ENCODE measurements at places on chromosomes 16 and 17.
A peak's percentile ranks its signal among the peaks of the same experiment; 100 is the strongest.

DNA sequence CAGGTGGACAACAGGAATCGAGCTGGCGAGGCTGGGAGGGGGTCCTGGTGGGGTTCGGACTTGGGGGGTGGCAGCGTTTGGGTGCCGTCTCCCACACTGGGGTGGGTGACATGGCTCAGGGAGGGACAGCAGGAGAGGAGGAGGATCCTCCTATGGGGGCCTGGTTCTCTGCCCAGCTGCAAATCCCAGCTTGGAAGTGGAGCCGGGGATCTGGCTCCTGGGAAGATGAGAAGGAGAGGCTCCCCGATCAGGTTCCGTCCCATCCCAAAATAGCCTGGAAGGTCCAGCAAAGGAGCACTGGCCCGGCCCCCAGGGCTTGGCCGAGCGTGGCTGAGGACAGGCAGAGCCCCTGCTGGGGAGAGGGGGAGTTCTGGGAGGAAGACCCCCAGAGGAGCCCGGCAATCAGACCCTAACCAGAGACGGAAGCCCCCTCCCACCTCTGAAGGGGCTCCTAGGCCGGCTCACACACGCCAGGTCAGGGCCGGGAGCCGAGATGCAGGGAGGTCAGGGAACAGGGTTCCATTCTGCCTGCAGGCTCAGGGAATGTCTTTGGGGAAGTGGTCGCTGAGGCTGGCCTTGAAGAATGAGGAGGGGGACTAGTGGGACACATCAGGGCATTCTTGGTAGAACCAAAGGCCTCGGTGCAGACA, 143.7 kb downstream of the ENGASE start:
- no peak for DNase-seq

DNA sequence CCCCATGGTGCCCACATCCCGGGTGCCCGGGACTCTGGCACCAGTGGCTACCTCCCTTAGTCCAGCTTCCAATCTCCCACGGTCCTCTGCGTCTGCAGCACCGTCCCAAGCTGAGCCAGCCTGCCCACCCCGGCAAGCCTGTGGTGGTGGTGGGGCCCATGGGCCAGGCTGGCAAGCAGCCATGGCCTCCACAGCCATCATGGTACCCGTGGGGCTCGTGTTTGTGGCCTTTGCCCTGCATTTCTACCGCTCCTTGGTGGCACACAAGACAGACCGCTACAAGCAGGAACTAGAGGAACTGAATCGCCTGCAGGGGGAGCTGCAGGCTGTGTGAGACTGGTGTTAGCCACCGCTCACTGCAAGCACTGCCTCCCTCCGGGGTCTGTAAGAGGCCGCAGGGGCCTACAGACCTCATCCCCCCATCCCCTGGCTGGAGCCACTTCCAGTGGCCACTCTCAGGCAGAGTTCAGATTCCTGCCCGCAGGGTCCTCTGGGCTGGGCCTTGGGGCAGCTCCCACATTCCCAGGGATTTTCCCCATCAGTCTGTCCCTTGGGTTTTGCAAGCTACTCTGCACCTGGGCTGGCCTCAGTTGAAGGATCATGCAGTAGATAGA, 3.9 kb upstream of the SETD1A start:
- DNase-seq, result peak; percentile 88

DNA sequence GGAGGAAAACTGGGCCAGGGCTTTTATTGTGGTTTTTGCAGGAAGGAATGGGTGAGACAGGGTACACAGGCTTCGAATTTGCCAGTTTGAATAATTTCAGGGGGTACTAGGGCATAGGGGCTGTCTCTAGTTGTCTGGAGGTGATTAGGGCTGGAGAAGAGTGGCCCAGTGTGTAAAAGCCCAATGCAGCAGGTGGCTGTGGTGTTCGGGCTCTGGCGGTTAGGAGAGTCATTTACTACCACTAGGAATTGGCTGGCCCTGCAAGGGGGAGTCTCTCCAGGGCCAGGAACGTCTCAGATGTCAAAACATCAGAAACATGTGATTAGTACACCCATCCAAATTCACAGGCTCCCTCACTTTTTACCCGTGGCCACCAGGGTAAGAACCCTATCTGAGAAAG, 50.3 kb downstream of the GINS3 start:
- no peak for DNase-seq

GRCh38 chr16:73002866-73003265, 45.1 kb downstream of the ZFHX3 start:
- no peak for DNase-seq

DNA sequence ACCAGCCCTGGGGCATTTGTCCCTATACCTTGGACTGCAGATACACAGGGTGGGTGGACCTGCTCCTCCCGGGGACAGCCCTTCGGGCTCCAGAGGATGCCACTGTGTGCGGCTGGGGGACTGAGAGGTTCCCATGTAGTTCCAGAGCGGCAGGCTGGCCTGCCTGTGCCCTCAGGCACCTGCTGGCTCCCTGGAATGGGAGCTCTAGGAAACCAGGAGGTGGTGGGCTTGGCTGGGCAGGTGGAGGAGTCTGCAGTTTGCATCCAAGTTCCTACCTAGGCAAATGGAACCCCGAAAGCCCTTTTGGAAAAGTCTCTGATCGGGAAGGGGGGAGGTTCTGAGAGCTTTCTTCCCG, 982 bp downstream of the DBNDD1 start:
- no peak for DNase-seq

GRCh38 chr16:52318302-52319009, 228.5 kb downstream of the TOX3 start:
- DNase-seq, result no peak

- DNase-seq, result no peak
These were observed 6.9 kb upstream of the UTP6 start for GRCh38 chr17:31908386-31908785.

DNA sequence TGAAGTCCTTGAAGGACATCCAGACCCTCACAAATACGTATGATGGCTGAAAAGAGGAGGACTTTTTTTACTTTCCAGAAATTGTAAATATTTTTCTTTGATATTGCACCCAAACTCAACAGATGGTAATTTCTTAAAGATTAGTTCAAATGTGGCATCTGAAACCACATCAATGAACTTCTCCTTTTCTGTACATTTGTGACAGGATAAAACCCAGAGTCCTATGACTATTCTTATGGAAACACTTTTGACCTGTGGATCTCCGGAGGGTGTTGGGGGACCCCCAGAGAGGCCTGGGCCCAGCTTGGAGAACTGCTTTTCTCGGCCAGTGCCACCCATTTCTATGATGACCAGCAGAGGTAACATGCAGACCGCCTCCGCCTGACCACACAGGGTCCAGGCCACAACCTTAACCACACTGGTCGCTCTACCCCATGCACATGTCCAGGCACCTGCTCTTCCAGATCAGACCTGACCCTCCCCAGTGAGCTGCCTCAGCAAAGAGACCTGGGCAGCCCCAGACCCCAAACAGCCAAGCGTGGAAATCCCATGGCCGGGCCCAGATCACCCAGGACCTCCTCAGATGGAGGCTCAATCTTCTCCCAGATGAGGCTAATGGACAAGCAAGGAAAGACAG, 22.7 kb downstream of the RPH3AL start:
- no peak for DNase-seq

DNA sequence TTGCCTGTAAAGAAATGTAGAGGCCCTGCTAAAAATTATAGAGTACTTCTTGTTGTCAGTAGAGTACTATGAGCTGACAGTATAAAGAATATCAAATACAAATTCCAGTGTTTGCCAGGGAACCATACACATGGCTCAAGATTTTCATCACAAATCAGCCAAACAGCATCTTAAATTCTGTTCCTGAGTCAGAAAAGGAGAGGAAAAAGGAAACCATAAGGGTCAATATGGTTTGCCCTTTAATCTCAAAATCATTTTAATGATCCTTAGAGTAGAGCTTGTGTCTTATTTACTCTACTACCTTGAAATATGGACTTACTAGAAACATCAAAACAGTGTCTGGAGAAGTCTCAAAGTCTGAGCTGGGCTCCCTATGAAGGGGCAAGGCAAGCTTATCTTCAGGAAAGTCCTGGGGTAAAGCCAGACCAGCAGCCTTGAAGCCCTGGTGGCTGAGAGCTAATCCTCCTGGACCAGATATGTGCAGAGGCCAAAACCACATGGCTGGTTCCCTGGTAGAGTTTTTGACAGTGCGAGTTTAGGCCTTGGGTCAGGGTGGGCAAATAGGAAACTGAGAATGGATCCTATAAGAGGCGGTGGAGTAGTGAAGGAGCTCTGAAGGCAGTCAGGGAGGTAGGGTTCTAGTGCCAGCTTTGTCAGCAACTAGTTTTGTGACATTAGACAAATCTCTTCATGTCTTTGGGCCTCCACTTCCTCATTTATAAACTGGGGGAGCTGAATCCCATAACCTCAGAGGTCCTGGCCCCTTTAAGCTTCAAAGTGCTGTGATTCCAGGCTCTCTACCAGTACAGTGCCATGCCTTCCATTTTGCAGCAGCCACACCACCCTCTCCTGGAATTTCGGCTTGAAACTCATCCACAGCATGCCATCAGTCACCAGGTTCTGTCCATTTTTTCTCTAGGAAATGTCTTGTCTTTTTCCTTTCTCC, 38.9 kb downstream of the MRTFB start:
- no peak for DNase-seq

- DNase-seq, result no peak
These were observed 99.5 kb upstream of the FA2H start for GRCh38 chr16:74874123-74874522.

GRCh38 chr16:27408012-27408601, 6.1 kb downstream of the IL21R start:
- DNase-seq, result peak; percentile 79

DNA sequence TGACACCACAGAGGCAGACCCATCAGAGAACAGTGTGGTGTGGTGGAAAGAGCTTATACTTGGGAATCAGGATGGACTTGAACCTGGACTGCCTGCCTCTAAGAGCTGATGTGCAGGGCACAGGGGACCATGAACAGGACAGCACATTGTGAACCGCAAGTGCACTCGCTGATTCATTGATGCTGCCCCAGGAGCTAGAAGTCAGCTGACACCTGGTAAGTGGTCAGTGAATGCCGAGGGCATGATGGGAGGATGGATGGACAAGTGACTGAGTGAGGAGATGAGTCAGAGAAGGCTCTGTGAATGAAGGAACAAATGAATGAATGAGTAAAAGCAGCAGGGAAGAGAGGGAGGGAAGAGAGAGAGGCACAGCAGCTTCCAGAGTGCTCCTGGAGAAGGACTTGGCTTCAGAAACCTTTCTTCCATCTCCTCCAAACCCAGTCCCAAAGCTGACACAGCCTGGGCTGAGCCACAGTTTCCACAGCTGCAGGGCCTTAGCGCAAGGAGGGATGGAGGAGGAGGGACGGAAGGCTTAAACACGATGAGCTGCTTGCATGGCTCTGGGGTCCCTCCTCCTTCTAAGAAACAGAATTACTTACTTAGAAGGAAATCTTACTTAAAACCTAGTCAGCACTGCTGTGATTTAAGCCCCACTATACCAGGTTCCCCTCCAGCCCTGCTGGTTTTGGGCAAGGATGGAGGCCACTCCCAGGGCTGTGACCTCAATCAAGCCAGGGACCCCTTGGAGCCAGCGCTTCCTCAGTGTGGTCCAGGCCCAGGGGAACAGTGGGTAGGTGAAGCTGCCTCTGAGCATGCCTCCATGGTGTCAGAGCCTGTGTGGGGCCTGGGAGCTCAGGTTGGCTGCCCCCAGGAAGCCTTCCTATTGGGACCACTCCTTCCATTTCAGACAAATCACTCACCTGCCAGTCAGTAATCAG, 184.6 kb downstream of the TMEM132E start:
- no peak for DNase-seq

GRCh38 chr17:21165922-21166594, 39.3 kb downstream of the DHRS7B start:
- no peak for DNase-seq

DNA sequence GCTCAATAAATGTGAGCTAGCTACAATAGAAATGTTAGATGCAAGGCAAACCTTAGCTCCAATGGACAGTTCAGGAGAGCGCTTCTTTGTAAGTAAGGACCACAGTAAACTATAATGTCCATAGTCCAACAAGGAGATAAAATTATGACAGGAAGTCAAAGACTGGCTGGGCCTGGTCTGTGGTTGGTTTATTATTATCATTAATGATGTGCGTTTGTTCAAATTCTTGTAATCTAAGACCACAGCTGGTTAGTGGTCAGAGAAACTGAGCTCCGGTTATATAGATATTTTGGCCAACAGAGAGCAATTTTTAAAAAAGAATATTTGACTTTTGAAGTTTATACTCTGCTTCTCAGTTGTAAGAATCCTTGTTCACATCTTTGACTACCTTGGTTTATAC, 4.7 kb upstream of the CMTM2 start:
- no peak for DNase-seq

DNA sequence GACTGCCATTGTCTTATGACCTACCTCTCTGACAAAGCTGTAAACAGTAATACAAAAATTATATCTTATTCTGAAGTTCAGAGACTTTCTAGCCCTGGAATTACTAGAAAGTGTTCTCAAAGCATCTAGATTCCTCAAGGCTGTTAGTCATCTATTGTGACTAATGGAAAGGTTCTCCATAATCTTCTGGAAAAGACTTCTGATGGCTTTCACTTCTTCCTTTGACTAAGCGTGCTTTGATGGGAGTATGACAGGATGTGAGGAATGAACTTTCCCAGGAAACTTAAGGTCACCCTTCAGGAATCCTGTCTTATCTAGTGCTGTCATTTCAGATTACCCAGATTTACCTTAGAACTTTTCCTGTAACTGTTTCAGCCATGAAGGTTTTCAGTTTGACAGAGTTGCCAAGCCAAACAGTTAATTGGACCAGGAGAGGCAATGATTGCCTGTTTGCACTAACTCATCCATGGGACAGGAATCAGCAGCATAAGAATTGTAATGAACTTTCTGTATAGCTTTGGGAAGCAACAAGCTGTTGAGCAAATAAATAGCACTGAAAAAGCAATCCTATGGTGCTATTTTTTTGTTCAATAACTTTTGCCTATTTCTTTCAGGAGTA, 43.5 kb downstream of the AP2B1 start:
- DNase-seq, result no peak

- DNase-seq, result no peak
These were observed 1.2 kb downstream of the CNTNAP1 start for GRCh38 chr17:42683407-42684034.

DNA sequence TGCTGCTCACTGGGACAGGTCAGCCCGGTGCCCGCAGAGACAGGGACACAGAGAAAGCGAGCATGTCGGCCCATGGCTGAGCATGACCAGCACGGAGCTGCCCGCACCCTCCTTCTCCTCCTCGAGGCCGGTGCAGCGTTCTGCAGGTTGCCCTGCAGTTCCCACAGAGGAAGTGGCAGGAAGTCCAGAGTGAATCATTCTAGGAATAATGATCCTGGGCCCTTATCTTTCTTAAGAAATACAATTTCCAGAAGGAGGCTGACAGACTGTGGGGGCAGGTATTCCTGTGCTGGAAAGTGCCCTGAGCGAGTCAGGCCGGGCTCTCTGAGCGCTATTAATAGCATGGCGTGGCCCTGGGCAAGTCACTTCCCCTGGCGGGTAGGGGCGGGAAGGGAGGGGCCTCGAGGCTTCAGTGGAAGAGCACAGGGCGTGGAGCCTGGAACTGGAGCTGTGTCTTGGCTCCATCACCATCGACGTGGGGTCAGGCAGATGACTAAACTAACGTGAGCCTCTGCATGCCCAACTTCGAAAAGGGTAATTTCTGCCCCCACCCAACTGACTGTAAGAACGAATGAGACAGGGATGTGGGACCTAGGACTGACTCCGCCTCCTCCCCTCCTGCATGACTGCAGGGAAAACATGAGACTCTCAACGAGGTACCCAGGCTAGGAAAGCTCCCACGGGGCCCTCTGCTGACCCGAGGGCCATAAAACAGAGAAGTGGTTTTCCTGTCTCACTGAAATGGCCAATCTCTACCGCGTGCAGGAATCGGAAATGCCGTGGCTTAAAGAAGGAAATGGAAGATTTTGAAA, 9.8 kb downstream of the TMEM204 start:
- DNase-seq, result peak; percentile 83

- DNase-seq, result no peak
These were observed 60.1 kb downstream of the TK2 start for GRCh38 chr16:66489818-66490217.

GRCh38 chr17:56577843-56578204, 15.7 kb upstream of the NOG start:
- DNase-seq, result no peak
